Smooth muscle cell of the brain vasculature (primary cell): ENCODE measurements at places on chromosomes 2 and 18.

DNA sequence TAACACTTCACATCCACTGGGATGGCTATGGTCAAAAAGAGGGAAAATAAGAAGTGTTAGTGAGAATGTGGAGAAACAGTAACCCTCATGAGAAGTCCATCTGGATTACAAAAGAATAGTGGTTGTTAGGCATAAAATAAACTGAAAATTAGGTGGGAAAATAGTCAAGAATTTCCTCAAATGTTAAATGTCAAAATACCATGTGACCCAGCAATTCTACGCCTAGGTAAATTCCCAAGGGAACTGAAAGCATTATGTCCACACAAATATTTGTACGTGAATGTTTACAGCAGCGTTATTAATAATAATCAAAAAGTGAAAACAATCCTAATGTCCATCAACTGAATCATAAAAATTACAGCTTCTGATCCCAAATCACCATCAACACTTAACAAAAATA, 11.0 kb downstream of the WDR33 start:
- no peak for DNase-seq

- DNase-seq: no peak
These were observed 246.4 kb downstream of the PRKCE start for GRCh38 chr2:45897842-45898241.

DNA sequence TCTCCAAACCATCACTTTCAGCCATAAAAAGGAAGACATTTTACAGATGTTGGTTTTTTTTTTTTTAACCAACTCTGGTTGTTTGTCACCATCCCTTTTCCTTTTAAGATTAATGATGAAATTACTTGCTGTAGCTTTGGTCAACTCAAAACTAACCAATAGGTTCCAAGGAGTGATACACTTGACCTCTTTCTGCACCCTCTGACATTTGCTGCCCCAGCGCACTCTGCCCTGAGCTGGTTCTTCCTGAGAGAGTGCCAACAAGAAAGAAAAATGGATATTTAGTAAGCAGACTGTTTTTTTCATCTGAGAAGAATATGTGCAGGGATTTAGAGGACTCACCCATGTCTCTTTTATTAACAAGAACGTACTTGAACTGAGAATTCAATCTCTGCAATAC, 520.0 kb downstream of the TXNL1 start:
- no peak for DNase-seq

DNA sequence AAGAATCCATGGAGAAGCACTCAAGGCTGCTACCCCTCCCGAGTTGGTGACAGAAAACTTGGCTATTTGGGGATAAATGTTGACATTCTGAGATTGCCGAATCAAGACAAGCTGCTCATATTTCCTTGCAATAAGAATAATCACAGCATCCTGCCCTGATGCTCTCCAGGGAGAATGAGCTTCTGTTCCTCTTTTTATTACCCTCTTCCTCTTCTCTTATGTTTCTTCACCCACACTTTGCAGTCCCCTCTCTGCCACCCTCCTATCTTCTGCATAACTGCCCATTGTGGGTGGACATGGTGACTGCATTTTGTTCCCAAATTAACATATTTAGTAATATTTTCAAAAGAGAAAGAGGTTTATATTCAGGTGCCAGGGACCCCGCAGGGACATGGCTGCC, 11.9 kb upstream of the MSGN1 start:
- DNase-seq: no peak

DNA sequence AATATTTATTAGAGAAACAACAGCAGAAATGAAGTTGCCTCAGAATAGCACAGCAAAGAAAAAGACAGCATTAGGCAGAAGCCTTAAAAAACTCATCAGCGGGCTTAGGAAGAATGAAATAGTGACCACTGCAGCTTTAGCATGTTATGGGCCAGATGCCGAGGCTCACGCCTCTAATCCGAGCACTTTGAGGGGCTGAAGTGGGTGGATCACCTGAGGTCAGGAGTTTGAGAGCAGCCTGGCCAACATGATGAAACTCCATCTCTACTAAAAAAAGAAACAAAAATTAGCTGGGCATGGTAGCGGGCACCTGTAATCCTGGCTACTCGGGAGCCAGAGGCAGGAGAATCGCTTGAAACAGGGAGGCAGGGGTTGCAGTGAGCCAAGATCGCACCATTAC, 32.4 kb downstream of the AP1S3 start:
- DNase-seq: no peak

DNA sequence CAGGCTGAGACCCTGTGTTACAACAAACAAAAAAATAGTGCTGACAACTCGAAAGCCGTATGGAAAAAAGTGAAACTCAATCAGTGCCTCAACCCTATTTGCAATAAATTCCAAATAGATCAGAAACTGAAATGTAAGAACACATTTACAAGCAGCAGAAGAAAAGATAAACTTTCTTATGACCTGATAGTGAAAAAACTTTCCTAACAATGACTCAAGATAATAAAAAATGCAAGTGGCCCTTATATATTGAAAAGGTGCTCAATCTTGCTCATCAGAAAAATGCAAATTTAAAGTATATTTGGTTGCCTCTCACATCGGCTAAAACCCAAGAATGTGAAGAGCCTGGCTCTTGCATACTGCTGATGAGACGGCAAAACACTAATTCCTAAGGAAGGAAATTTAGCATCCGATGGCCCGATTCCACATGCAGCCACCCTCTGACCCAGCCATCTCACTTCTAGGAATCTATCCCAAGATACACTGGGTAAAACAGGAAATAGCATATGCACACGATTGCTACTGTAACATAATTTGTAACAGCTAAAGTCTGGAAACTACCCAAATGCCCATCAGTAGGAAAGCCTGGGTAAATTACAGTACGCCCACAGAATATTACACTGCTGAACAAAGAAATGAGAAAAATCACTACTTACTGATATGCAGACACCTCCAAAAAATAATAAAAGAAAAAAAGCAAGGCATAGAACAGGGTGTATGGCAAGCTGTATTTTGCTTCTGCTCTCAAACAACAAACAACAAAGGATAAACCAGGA, 56.8 kb downstream of the HDLBP start:
- no peak for DNase-seq

GRCh38 chr2:70890469-70891065, 45.1 kb upstream of the ATP6V1B1 start:
- DNase-seq: no peak

GRCh38 chr2:7607441-7608173, 690.4 kb downstream of the RNF144A start:
- no peak for DNase-seq

DNA sequence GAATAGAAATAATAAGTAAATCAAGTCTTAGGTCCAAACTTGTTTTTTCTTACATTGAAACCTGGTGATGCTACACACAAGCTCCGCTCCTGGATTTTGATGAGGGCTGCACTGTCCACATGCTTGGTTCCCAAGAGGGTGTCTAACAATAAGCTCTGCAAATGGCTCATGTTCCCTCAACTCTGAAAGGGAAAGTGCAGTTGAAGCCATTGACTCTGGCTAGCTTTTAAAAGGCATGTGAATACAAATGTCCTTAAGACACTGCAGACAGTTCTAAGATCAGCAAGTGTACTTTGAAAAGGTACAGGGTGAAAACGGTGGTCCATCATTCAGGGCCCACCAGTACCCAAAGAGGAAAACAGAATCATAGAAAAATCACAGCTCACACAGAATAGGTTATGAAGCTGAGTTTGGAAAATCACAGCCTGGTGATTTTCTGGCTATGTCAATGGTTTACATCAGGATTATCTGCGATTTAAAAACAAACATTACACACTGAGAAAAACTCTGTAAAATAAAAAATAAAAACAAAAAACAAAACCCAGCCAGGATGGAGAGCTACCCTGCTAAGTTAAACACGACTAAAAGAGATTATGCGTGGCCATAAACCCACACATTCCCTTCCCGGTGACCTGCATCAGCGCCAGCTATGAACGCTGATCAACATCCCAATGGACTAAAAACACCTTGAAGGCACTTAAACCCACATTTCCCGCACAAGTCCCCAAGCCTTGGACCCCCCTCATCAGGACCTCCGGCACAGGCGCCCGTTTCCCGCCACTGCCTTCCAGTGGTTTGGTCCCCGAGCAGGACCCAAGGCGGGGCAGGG, 554 bp downstream of the PFN4 start:
- no peak for DNase-seq

DNA sequence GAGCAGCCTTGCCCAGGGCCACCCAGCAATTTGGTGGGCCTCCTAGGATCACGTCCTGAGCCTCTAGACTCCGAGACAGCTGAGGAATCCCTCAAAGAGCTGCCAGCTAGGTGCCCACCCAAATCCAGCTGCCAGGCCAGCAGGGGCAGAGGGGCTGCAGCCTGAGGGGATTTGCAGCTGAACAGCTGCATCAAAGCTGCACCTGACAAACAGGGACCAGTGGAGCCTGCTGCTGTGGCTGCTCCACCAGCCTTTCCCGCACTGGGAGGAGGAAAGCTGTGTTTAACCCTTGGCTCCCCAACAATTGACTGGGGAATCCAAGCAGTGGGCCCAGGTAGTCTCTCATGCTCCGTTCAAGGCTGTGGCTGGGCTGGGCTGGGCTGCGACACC, 8.2 kb downstream of the ADRA2B start:
- DNase-seq: no peak

- DNase-seq: no peak
These were observed 116.5 kb downstream of the NCK2 start for GRCh38 chr2:105861200-105861599.

DNA sequence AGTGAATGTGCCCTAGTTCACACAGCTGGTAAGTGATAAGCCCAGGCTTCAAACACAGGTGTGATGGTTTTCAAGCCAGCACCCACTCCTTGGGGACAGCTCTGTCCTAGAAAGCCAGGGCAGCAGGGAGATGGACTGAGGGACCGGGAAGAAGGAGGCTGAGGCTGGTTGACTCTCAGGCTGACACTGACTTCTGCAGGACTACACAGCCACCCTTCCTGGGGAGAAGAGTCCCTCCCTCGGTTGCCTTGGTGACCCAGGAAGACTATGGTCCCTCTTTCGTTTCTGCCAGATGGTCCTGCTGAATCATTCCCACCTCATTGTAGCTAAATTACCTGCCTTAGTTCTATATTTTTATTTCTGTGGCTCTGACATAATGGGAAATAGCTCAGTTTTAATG, 11.3 kb upstream of the FSHR start:
- DNase-seq: no peak

- DNase-seq: no peak
These were observed 82.4 kb downstream of the AAK1 start for GRCh38 chr2:69561101-69561500.
